RCC 7860 (cell line): ENCODE measurements at places on chromosomes 7 and 10.

DNA sequence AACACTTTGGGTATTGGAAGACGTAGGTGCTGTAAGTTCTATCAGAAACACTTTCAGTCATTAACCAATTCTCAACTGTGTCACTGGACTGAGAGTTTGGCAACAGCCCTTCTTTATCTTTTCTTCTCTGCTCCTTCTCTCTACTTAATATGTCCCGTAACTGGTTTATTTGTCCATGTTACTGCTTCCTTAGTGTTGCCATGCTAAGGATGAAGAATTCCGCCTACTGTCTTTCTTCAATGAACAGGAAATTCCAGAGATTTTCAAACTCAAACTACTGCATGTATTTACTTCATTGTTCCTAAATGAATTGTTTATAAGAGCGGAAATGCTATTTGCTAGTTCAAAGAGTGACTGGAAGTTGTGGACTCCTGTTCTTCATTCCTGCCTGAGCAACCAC, 143.7 kb downstream of the TAX1BP1 start:
- DNase-seq = no peak

GRCh38 chr10:83934641-83935338, 204.5 kb upstream of the GHITM start:
- no peak for DNase-seq

DNA sequence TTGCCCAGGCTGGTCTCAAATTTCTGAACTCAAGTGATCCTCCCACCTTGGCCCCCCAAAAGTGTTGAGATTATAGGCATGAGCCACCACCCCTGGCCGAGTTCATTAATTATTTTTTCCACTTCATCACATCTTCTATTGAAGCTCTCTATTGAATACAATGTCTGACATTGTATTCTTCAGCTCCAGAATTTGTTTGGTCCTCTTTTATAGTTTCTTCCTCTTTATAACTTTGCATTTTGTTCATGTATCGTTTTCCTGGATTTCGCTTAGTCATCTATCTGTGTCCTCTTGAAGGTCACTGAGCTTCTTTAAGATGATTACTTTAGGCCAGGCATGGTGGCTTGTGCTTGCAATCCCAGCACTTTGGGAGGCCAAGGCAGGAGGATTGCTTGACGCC, 30.2 kb downstream of the NOM1 start:
- no peak for DNase-seq

DNA sequence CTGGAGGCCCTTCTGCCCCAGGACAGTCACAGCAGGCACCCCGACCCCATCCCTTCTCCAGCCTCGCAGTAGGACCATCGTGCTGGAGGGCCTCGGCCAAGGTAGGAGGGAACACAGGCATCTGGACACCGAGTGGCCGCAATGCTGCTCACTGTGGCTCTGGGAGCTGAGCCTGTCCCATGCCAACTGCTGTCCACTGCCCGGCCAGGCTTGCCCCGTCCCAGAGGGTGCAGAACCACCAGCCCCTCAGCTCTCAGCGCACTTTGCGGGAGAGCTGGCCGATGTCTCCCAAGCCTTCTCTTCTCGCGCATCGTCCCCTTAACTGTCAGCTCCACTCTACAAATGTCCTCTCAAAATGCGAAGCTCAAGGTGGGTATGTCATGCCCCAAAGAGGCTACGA, 197.2 kb downstream of the PTPRN2 start:
- no peak for DNase-seq

GRCh38 chr7:155299535-155300202, 2.0 kb downstream of the INSIG1 start:
- DNase-seq = no peak

- DNase-seq = no peak
These were observed 35.3 kb downstream of the COG5 start for GRCh38 chr7:107528461-107528860.

- peak; percentile 14 for DNase-seq
These were observed 780 bp downstream of the PLEKHA8 start for GRCh38 chr7:30028749-30029635.

DNA sequence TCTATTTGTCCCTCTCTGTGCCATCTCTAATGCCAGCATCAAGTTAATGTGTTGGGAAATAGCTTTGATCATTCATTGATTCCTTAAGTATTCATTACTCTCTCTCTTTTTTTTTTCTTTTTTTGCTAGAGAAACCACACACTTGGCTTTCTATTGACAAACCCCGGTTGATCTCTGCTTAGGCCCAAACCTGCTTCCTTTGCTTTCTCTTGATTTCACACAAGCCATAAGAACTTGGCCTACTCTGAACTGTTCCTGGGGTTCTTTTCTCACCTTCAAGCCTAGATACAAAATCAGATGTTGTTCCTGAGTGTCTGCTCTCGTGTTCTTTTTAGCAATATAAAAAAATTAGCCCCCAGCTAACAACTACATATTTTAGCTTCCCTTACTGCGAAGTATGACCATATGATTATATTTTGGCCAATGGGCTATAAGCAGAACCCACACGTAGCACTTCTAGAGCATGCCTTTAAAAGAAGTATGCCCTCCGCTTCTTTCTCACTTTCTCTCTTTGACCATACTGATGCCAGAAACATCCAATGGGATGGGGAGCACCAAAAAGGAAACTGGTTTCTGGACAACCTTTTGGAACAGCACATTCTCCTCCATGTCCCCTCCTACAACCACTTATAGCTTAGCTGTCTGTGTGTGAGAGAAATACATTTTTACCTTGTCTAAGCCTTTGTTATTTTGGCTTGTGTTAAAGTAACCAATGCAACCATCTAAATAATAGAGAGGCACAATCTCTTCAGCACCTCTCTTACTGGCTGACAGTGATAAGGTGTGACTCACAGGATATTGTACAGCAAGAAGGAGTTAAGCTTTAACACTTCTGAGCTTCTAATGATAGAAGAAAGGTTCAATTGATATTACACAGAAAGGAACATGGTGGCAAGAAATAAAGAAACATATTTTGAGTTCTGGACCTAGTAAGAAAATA, 96.6 kb upstream of the LRRN3 start:
- DNase-seq = peak; percentile 23

- peak; percentile 36 for DNase-seq
These were observed 1.1 kb upstream of the ZNF503 start for GRCh38 chr10:75402486-75403143.

GRCh38 chr7:107926481-107926880, 35.5 kb downstream of the DLD start:
- no peak for DNase-seq

DNA sequence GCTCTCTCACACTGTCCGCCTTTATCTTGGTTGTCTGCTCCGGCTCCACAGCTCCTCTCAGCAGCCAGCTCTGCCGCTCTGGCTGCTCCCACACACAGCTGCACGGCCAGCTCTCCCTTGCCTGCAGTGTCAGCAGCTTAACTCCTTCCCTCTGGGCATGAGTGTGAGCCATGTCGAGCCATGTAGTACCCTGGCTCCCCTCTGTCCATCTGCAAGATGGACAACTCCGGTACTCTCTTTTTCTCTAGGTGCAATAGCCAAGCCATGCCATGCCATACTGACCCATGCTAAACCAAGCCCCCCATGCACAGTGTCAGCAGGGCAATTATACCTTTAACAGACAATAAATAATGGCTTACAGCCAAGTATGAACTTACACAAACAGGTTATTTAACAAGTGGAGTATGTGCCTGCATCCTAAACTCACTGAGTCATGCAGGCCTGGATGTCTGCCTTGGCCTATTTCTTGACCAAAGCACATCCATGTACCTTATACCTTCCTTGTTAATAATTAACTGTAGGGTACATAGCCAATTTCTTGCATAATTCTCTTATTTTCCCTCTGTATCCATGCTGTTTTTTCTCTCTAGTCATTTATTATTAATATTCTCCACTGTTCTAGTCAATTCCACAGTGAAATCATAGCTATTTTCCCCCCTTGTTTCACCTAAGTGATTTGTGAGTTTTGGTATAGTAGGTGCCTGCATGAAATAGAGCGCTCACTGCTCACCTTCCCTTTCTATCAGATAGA, 170.9 kb downstream of the CDK14 start:
- DNase-seq = peak; percentile 75

- DNase-seq = no peak
These were observed 88.5 kb downstream of the AKR1D1 start for GRCh38 chr7:138164804-138165203.

DNA sequence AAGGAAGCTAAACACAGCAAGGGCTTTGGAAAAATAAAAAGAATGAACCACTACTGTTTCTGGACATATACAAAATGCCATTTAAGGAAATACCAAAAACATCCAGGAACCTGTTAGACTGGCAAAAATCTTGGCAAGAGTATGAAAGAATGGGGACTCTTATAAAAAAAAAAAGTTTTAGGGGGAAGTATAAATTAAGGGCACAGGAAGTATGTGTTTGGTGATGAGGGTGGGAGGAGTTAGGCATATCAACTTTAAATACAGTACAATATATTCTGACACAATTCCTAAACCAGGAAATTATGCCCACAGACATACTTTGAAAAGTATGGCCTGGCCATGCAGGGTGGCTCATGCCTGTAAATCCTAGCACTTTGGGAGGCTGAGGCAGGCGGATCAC, 74.2 kb downstream of the WAPL start:
- DNase-seq = no peak
